ENCODE measurements at places on chromosomes 12 and 14. TPM values are rescaled to one million over a fixed set of nuclear protein-coding genes. Genes with fewer than 3 reads are reported as not detected.

Gene TAS2R9
- not detected for total RNA-seq

Gene C12orf54
- total RNA-seq: not detected

Gene MYO1H
- total RNA-seq: not detected

Gene TGM1
- total RNA-seq: 0.14 TPM

Gene KLRC2
- total RNA-seq: 0.46 TPM

Gene ITGB7
- 2.9 TPM for total RNA-seq
